ENCODE measurements at places on chromosomes 6 and 20.

DNA sequence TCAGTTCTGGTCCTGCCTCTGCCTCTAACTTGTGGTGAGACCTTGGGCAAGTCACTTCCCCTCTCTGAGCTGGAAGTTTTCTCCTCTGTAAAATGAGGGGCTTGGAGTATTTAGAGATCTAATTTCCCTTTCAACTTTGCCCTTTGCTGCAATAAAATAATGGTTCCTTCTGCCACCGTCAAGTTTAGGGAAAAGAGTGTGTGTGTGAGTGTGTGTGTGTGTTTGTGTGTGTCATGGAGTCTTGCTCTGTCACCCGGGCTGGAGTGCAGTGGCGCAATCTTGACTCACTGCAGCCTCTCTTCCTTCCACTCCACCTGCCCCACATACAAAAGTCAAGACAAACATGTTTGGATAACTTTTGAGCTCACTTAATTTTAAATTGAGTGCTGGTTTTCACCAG is 39.2 kb upstream of the PIM1 start:
- DNase-seq = no peak

DNA sequence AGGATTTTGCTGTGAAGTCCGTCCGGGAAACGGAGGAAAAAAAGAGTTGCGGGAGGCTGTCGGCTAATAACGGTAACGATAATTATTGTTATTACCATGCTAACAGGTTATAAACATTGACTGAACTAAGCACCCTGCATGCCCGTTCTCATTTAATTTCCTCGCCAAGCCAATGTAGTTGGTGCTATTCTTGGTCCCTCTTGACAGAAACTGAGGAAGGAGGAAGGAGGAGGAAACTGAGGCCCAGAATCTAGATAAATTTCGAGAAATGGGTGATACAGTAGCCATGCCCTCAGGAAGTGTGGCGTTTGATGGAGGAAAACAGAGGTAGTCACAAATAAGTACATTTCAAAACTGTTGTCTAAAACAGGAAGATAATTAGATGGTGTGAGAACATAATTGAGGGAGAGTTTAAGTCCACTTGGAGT is 474 bp downstream of the TPX2 start:
- no peak for DNase-seq

- DNase-seq = no peak
Measured at GRCh38 chr6:79042799-79043126, 35.3 kb downstream of the PHIP start.

DNA sequence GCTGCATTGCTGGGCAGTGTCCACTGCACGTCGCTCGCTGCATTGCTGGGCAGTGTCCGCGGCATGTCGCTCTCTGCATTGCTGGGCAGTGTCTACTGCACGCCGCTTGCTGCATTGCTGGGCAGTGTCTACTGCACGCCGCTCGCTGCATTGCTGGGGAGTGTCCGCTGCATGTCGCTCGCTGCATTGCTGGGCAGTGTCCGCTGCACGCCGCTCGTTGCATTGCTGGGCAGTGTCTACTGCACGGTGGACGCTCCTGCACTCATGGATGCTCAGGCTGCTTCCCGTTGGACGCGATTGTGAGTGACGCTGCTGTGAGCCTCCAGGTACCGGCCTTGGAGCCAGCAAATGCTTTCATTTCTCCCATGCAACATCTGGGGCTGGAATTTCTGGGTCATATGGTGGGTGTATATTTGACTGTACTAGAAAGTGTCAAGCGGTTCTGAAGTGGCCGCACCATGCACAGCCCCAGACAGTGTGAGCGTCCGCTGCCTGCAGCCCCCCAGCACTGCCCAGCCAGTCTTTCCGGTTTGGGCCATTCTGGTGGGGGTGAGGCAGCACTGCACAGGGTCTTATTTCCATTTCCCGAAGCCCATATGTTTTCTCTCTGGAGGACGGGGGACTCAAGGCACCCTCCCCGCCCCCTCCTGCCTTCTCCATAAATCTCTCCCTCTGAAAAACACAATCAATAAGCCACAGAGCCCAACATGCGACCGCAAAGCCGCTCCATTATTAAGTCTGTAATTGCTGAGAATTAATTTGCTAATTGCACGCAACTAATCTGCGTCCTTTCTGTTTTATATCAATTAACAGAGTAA is 97.4 kb downstream of the YTHDF1 start:
- no peak for DNase-seq

GRCh38 chr20:47440857-47441773 is 60.6 kb upstream of the NCOA3 start:
- DNase-seq = no peak

DNA sequence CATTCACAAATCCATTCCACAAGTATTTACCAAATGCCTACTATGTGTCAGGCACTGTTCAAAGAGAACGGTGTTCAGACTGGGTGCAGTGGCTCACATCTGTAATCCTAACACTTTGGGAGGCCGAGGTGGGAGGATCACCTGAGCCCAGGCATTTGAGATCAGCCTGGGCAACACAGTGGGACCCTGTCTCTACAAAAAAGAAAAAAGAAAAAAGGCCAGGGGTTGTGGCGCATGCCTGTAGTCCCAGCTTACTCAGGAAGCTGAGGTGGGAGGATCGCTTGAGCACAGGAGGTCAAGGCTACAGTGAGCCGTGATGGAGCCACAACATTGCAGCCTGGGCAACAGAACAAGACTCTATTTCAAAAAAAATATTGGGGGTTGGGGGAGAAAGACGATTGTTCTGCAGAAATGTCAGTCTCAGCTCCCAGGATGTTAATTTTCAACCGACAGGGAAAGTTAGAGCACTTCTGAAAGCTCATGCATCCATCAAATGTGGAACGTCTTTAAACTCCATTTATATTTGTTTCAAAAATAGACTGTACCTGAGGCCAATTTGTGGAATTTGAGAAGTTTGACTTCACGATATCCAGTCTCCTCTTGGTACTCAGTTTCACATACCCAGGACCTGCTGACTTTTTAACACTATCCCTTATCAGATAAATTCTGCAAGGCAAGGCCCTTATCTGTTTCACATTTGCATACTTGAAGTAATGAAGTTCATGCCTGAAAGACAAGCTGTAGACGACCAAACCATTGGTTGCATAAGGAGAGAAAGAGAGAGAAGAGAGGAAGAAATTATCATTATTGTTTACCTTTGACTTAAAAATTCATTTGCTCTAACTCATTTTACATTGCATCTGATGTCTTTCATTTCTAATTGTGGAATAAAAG is 14.8 kb upstream of the BTN3A2 start:
- DNase-seq = no peak

GRCh38 chr20:50049442-50050026 is 63.4 kb downstream of the UBE2V1 start:
- no peak for DNase-seq

- DNase-seq = no peak
Measured at GRCh38 chr20:52843425-52843824, 128.7 kb upstream of the TSHZ2 start.

DNA sequence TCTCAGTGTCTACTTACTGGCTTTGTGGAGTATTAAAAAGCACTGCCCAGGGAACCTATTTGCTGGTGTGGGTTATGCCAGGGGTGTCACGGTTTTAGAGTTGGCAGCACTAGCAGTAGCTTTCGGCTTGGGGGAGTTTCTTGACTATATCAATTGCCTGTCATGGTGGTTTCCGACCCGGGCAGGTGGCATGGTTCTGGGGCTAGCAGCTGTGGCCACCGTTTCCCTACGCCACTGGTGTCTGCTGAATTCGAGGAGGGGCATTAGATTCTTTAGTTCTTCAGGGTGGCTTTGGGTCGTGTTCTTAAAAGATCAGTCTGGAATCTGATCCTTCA is 55.6 kb upstream of the FOXC1 start:
- DNase-seq = no peak

GRCh38 chr6:42292004-42292740 is 74.5 kb upstream of the MRPS10 start:
- DNase-seq = no peak

- peak; percentile 48 for DNase-seq
Measured at GRCh38 chr6:8983202-8983688, 547.9 kb upstream of the SLC35B3 start.

- DNase-seq = no peak
Measured at GRCh38 chr6:118788702-118789101, 105.2 kb upstream of the ASF1A start.

GRCh38 chr20:10228330-10228729 is 9.7 kb downstream of the SNAP25 start:
- DNase-seq = no peak

DNA sequence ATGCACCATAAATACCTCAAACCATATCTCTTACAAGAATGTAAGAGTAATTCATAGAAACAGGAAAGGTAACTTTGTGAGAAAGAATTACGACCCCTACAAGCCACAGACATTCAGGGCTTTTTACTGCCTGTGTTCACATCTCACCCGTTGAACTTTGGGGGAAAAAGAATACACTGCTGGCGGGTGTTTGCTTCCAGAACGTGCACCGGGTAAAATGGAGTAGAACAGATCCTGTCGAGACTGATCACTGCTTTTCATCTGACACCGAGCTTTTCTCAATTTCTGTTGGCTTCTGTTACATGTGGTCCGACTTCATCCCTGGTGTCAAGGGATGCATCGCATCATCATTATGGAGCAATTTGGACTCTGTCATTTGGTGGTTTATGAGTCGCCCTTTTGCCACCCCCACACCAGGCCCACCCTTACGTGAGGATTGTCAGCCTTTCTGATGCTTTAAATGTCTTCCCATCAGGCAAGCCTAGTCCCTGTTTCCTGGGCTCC is 219.2 kb upstream of the ZFP64 start:
- no peak for DNase-seq

GRCh38 chr6:144319211-144319610 is 34.1 kb downstream of the UTRN start:
- DNase-seq = no peak

- DNase-seq = no peak
Measured at GRCh38 chr6:45031601-45032000, 296.5 kb upstream of the RUNX2 start.

DNA sequence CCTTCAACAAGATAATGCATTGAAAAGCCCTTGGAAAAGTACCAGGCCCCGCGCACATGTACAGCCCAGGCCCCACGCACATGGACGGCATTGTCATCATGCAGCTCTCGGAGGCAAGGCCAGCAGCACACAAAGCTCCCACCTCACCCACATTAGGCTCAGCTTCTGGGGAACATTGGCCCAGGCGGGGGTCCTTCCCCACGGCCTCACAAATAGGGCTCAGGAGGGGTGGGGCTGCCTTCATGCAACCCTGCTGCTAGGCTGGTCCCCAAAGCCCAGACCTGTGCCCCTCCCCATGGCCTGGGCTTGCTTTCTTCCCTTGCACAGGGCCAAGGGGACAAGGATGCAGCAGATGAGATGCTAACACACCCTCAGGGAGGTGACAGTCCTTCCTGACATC is 26.7 kb downstream of the NPEPL1 start:
- DNase-seq = no peak

DNA sequence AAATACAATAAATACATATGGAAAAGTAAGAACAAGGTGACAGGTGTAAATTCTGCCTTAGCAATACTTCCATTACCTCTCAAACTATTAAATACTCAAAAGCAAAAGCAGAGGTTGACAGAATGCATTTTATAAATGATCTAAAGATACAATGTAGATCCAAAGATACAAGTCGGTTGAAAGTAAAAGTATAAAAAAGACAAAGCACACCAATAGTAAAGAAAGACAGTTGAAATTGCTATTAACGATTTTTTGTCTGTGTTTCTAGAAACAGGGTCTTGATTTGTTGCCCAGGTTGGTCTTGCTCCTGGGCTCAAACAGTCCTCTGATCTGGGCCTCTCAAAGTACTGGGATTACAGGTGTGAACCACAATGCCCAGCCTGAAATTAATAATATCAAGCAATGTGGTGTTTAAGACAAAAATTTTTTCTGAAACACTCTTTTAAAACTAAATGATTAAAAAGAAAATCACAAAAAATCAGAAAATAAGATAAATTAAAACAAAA is 23.9 kb downstream of the ULBP1 start:
- no peak for DNase-seq

GRCh38 chr6:134103006-134103405 is 50.6 kb upstream of the SLC2A12 start:
- DNase-seq = no peak

DNA sequence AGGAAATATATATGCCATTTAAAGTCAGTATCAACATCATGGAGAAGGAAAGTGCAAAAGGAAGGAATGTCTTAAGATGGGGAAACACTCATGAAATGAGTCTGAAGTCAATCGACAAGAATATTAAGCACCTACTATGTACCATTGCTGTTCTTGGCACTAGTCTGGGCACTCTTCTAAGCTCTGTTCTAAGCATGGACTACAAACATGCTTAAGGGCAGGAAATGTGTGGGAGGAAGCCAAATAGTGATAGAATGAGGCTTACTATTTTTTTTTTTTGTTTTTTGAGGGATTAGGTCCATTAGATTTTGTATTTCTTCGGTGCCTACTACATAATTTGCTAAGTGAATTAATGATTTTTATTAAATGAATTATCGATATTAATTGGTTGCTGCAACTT is 83.8 kb upstream of the SUPT3H start:
- DNase-seq = no peak

DNA sequence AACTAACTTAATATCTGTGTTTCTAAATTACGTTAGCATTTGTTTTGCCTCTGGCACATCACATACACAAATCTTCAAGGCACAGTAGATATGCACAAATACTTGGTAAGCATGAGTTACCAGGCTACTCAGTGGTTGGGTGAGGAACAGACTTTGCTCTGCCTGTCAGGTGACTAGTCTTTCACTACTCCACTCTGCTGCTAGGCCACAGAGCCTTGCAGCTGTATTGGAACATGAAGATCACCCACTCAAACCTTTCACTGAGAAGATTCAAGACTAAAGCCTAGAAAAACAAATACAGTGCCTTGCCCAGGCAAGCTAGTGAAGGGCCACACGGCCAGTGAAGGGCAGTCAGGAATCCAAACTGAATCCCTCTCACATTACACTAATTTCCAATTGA is 47.0 kb downstream of the DTNBP1 start:
- DNase-seq = no peak

- no peak for DNase-seq
Measured at GRCh38 chr6:10033223-10033829, 381.5 kb downstream of the TFAP2A start.

GRCh38 chr6:54232703-54233102 is 75.5 kb upstream of the TINAG start:
- no peak for DNase-seq

GRCh38 chr6:1229301-1229700 is 82.6 kb upstream of the FOXQ1 start:
- DNase-seq = no peak

DNA sequence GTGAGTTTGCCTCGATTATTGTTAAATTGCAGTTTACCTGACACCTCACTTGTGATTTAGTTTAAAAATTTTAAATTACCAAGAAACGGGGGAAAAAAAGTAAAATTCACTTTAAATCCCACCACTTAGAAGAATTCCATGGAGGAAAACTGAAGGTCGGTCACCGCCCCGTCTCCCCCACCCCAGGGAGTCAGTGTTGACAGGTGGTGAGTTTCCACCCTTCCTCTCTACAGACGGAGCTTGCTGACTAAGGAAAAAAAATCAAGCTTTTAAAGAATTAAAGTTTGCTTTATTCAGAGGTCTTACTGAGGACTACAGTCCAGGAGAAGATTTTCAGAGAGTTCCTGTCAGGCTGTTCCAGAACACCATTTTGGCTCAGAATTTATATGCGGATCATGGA is 42.3 kb downstream of the SLC22A1 start:
- no peak for DNase-seq

GRCh38 chr6:66396549-66396948 is 689.5 kb upstream of the EYS start:
- DNase-seq = no peak

- DNase-seq = no peak
Measured at GRCh38 chr6:168385037-168385759, 55.8 kb upstream of the SMOC2 start.
